NCI-H446 (cell line): ENCODE measurements at places on chromosomes 13 and 19.

DNA sequence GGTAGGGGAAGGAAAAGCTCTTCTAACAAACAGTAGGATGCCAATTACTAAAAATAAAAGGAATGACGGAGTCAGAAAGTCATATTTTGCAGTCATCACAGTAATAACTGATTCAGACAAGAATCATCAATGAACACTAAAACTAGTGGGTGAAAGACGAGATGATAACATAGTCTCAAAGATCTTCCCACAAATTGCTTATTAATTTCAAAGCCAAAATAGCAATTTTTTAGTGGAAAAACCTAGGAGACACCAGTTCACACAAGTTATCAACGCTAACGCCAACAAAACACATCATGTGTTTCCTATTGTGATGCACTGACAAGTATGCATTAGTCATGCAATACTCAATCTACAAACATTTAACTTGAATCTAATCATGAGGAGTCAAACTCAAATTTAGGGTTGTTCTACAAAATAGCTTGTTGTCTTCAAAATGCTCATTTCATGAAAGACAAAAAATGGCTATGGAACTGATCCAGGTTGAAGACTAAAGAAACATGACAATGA, 18.6 kb downstream of the ZNF233 start:
- DNase-seq, result no peak

DNA sequence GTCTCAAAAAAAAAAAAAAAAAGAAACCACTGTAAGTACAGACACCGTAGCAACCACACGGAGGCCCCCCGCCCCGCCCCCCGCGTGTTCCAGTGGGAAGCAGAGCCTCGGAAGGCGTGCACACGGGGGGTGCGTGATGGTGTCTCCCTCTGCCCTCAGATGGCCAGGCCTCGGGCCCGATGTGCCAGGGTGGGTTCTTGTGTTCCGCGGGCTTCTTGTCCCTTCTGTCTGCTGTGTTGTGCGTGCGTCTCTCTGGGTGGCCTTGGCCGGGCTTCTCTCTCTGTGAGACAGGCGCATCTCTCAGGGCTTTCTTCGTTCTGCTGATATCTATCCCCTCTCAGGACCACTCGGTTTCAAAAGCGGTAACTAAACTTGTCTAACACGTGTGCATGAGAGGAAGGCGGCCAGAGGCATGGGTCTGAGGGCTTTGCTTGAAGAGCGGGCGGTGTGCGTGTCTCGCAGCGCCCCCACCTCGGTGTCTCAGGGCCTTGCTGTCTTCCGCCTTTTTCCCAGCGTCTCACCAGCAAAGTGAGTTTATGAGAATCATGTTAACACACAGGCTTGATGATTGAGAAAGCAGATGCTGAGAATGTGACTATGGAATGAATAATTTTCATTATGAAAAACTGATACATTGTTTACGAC, 12.6 kb downstream of the ATP11A start:
- no peak for DNase-seq

GRCh38 chr13:33872005-33872351, 54.0 kb downstream of the RFC3 start:
- DNase-seq, result no peak

GRCh38 chr13:37435881-37436280, 162.7 kb downstream of the POSTN start:
- DNase-seq, result no peak

DNA sequence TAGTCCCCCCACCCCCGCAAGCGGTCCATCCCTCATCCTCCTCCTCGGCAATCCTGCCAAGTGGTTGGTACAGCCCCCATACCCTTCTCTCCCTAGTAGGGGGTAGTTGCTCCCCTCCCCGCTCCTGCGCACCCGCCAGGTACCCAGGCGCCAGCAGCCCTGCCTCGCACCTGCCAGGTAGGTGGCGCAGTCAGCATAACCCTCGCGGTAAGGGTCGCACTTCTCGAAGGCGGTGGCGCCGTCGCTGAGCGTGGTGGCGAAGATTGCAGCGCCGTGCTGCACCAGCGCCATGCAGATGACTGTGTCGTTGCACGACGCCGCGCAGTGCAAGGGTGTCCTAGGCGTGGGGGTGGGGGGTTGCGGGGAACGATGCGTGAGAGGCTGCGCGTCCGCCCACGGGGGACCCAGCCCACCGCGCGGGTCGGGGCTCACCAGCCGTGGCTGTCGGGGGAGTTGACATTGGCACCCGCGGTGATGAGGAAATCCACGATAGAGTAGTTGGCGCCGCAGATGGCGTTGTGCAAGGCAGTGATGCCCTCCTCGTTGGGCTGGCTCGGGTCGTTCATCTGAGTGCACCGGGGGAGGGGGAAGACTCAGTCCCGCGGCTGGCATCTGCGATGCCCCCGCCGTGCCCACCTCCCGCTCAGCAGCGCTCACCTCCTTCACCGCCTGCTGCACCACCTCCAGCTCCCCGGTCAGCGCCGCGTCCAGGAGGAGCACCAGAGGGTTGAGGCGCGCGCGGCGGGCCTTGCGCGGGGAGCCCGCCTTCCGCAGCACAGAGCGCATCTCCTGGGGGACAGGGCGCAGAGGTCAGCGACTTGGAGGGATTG, 15.2 kb upstream of the ERCC2 start:
- DNase-seq, result no peak
